Hematopoietic multipotent progenitor cell treated with erythropoietin and hydrocortisone succinate and interleukin-3 and kit ligand, for 17 days (in vitro differentiated cells): ENCODE measurements at places on chromosomes 1 and 21.
A peak's percentile ranks its signal among the peaks of the same experiment; 100 is the strongest.

DNA sequence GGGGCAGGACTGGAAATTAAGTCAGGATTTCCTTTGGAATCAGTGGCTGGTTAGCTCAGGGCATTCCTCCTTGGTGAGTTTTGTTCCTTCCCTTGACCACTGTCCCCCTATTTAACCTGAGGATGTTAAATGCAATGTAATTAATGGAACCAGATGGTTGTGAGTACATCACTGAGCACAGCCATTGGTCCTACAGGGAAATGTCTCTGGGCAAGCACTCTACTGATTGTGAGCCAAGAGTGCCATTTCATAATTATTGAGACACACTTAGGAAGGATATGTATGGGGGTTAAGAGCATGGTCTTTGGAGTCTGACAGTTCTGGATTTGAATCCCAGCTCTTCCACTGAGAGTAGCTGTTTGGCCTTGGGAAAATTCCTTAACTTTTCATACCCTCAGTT is 74.4 kb downstream of the SPAG17 start:
- DNase-seq: no peak

DNA sequence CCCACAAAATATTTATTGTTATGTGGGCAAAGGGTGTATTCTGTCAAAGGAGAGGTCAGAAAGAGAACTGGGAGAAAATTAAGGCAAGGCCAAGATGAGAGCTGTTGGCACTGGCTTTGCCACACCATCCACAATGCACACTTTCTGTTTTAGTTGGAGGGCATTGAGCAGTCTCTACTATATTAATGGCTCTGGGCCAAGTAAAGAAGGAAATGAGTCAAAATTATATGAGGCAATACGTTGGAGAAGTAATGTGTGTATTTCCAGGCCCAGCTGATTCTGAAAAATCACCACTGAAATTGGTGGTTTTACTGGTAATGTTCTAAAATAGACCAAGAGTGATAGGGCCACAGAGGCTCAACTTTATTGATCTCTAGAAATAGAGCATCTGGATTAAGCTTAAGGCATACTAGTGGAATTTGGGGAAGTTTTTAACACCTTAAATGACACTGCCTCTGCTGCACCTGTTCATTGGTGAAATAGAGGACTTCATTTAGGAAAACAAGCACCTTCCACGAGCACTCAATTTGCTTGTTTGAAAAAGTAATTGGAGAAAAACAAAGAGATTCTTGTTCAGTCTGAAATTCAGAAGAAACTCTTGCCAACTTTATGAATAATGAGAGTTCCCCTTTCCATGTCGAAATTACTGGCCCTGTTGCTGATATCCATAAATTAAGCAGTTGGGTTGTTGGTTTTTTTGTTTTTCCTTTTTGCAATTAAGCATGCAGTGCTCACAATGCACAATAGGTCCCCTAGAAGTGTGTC is 424.9 kb downstream of the ADGRL2 start:
- DNase-seq: no peak

DNA sequence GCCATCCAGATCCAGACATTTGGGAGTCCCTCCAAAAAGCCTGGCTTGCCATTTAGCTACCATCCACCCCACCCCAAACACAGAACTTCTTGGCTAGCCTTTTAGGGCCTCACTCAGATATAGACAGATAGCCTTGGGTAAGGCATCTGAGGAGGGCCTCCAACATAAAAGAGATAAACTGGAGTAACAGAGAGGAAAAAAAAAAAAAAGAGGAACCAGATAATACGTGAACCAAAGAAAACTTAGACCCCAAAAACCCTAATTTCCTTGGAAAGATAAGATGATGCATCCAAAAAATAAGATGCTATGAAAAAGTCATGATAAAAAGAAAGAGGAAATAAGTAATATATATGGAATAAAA is 19.8 kb upstream of the LSS start:
- no peak for DNase-seq

DNA sequence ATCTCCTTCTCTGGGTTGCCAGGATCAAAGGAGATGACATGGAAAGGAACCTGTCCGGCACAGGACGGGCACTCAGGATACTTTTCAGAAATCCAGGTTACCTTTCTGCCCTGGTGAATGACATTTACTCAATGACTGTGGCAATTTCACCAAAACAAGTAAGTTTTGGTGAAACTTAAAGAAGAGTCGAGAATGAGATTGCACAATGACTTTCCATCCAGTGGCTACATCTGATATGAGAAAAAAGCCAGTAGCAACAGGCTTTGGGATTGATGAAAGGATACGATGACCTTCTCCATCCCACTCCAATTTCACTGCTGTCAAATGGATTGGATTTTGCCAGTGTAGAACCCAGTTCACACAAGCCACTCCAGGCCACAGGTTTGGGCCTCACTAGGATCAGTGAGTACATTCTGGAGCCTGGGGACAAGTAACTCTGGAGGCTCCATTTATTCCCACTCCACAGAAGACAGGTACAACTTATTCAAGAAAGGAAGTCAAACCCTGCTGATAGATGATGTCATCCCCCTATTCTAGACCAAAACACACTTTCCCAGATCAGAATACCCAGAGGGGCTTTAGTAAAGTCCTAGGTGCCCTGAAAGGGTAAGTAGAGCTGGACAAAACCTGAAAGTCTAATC is 63.3 kb downstream of the PLPP3 start:
- DNase-seq: no peak

DNA sequence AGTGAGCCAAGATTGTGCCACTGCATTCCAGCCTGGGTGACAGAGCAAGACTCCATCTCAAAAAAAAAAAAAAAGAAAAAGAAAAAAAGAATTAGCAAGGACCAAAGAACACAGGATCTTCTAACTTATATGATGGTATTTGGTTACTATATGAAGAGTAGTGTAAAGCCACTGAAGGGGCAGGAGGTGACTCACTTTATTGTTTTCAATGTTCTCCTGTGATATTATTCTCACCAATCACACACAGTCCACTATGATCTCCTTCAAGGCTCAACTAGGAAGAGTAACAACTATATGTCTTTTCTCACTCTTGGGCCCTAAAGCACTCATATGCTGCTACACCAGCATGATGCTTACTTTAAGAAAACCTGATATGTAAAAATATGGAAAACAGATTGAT is 26.7 kb downstream of the RC3H1 start:
- DNase-seq: no peak

GRCh38 chr1:156673387-156674121 is 3.7 kb downstream of the NES start:
- no peak for DNase-seq

- DNase-seq: no peak
Observed at GRCh38 chr21:40173816-40174215, 306.6 kb downstream of the PCP4 start.

DNA sequence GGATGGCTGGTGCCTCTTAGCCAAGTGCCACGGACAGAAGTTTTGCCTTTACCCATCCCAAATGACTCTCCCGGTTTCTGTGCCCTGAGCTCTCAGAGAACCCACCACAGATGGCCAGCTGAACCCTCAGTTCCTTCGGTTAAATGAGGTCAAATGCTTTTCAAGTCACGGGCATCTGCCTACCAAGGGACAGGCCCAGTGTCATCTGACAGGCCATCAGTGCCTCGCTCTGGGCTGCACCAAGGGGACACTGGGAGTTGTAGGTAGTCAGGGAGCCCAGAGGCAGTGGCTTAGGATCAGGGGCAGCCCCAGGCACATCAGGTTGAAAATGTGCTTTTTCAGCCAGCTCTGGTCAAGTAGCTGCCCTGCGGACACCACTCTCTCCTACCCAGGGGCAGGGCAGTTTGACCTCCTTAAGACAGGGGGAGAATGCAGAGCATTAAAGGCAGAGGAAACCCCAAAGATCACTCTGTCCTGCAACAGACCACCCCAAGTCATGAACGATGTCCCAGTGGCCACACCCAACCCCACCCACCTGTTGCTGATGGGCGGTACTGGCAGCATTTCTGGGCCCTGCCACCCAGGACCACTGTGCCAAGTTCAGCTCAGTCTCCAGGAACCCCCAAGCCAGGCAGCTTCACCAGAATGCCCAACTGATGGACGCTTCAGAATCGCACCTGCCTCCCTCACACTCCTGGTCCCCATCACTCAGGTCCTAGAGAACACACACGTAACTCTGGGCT is 60.7 kb downstream of the CASZ1 start:
- no peak for DNase-seq

GRCh38 chr21:18354947-18355346 is 48.6 kb downstream of the TMPRSS15 start:
- DNase-seq: no peak

- no peak for DNase-seq
Observed at GRCh38 chr1:18569251-18569650, 61.4 kb upstream of the PAX7 start.

GRCh38 chr1:226779561-226779960 is 40.5 kb upstream of the ITPKB start:
- no peak for DNase-seq

- DNase-seq: no peak
Observed at GRCh38 chr21:27817902-27818623, 851.2 kb upstream of the ADAMTS5 start.

DNA sequence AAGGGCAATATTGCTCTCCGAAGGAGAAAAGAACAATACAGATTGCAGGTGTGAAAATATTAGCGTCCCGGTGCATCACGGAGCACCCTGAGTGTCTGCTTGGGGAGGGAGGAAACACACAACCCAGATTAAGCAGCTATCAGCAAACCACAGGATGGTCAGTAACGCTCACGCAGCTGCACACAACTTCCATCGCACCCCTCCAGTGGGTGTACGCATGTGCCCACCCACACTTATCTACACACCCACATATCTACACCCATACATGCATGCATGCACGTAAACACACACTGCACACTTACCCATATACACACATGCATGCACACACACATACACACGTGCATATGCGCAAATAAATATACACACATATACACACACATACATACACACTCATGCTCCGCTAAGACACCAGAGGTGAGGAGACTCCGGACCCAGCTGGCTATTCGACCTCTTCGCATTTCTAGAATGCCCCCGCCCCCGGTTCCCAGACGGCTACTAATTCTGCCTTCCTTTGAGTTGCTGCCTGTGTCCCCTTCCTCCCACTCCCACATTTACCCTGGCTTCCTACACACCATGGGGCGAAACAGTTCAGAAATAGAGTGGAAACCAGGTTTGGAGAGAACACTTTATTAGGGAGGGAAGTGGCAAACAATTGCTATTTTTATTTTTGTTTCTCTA is 26.2 kb downstream of the ITPKB start:
- peak; percentile 31 for DNase-seq

GRCh38 chr1:104932030-104932915 is 1182.6 kb downstream of the AMY1C start:
- no peak for DNase-seq

GRCh38 chr1:172135978-172136610 is 284.4 kb upstream of the C1orf105 start:
- DNase-seq: no peak

- DNase-seq: no peak
Observed at GRCh38 chr1:204837440-204838084, 33.1 kb upstream of the NFASC start.

- DNase-seq: no peak
Observed at GRCh38 chr1:12163210-12163609, 3.6 kb upstream of the TNFRSF1B start.

DNA sequence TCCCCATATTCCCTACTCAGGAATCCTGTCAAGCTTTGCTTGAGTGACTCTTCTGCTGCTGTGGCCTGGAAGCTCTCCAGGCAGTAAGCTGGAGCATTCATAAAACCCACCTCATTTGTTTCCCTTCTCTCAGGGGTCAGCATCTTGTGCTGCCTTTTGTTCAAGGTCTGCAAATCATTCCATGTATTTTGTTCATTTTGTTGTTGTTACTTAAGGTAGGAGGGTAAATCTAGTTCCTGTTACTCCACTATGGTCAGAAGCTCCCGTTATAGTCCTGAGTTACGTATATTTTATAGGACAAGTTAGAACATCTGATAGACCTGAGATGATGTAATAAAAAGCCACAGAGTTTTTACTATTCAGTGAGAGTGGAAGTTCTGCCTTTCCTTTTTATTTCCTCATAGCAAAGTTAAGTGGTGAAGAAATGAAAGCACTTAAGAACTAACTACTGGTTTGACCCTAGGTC is 9.9 kb downstream of the SYNJ1 start:
- no peak for DNase-seq

- no peak for DNase-seq
Observed at GRCh38 chr1:109821221-109821669, 57.5 kb upstream of the EPS8L3 start.

GRCh38 chr1:153881751-153882150 is 41.0 kb downstream of the GATAD2B start:
- no peak for DNase-seq

GRCh38 chr1:24849672-24850295 is 80.3 kb downstream of the RUNX3 start:
- no peak for DNase-seq

DNA sequence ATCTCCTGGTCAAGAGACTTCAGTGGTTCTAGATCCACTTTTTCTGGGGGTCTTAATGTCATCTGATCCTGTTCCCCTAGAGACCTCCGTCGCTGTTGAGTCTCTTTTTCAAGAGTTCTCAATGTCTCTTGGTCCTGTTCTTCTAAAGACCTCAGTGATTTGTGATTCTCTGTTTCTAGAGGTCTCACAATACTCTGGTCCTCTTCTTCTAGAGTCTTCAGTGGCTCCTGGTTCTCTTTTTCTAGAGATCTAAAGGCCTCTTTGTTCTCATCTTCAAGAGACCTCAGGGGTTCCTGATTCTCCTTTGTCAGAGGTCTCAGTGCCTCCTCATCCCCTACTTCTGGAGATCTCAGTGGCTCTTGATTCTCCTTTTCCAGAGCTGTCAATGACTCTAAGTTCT is 5.4 kb downstream of the NES start:
- no peak for DNase-seq

- DNase-seq: no peak
Observed at GRCh38 chr1:219330669-219331068, 157.0 kb downstream of the LYPLAL1 start.

GRCh38 chr1:200291106-200291505 is 118.7 kb downstream of the ZNF281 start:
- no peak for DNase-seq

- DNase-seq: no peak
Observed at GRCh38 chr1:15185617-15186016, 32.1 kb downstream of the TMEM51 start.

DNA sequence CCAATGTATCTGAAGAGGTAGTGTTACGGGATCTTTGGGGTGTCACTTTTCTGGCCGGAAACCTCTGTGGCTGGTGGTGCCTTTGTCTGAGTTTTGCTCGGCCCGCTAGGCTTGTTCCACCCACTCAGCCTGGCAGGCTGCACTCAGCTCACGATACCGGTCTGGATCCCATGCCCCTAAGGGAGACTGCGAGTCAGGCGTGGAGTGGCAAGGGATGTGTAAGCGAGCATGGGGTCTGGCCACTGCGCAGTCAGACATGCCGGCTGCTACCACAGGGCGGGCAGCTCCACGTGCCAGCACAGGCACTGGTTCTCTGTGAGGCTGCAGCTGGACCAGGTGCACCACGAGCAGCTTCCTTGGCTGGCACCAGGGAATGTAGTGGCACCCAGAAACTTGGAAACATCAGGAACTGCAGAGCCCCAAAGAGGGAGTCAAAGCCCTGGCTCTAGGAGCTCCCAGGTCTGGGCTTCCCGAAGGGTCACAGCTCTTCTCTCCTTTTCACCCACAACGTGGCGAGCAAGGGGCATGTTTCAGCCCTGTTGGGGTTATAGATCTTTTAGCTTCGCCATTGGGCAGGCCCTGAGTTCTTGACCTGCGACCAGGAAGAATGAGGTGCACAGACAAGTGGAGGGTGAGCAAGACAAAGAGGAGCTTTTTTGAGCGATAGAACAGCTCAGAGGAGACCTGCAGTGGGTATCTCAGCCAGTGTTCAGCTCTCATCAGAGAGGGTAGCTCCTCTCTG is 23.8 kb upstream of the LRRC8C start:
- no peak for DNase-seq
